ENCODE measurements at places on chromosomes 3 and 15.

GRCh38 chr3:81788044-81788443 is 26.6 kb upstream of the GBE1 start:
- DNase-seq: no peak

DNA sequence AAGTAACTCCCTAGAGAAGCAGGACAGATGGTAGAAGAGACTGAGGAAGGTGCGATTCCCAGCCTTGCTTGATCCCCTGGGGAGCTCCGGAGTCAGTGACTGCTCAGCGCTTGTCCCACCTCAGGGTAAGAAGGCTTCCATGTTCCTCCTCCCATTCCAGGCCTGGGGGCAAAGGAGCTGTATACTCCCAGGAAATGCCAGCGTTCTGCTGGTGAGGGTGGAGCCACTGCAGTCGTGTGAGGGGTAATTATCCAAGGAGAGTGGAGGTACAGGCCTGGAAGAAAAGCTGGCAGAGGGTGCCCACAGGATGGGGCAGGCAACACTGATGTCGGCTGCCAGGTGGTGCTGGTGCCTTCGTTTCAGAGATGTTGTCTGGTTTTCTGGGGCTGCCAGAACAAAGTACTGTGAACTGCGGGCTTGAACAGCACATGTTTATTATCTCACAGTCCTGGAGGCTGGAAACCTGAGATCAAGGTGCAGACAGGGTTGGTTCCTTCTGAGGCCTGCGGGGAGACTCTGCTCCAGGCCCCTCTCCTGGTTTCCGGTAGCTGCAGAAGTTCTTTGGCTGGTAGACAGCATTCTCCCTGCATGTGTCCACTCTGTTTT is 12.1 kb upstream of the APBA2 start:
- peak; percentile 20 for DNase-seq

DNA sequence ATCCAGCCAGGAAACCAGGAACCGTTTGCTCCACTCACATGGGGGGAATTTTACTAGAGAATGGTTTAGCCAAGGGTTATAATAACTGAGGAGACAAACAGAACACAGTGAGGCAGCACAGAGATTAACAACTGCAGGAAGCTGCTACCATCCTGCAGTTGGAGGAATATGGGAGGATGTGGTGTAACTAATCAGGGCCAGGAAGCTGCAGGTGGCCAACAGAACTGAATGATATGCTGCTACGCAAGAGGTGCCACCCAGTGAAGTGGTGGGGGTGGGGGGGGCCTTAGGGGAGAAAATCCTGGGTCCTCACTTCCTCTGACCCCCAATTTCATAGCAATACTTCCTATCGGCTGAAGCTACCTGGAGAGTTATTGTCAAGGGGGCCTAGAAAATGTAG is 306.4 kb upstream of the STT3B start:
- no peak for DNase-seq

DNA sequence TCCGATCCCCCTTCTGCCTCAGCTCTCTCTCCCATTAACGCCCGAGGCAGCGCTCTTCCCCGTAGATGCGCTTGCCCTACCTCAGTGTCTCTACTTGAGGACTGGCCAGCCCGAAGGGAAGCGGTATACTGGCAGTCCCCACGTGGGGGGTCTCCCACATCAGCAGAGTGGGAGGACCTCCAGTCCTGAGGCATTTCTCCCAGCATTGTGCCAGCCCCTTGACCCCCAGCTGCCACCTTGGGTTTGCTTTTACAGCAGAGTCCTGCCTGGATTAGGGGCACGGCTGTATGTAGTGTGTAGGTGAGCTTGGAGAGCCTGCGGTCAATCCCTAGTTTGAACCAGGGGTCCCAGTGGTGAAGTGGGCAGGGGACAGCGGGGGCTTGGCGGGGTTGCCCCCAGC is 767 bp downstream of the SEMA3F start:
- DNase-seq: peak; percentile 30

DNA sequence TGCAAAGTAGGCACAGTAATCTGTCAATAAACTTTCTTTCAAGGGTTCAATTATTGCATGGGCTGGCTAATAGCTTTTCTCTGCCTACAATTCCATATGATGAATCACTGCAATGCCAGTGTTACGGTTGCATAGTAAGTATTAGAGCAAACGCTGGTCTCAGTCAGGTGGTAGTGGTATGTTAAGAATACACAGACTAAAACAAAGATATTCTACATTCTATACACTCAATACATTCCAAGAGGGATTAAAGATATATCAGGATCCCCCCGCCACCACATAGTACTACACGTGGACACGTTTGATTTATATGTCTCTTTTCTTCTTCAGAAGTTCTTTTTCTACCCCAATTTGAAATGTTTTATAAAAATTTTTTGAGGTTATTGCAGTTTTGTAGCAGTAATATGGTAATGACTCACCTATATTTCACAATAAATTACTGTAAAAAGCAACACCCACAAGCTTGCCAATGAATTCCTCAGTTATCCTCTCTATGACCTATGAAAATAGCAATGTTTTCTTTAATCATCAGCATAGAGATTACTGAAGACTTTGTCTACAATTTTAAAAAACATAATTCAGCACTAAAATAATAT is 68.2 kb downstream of the CD200R1L start:
- DNase-seq: no peak

DNA sequence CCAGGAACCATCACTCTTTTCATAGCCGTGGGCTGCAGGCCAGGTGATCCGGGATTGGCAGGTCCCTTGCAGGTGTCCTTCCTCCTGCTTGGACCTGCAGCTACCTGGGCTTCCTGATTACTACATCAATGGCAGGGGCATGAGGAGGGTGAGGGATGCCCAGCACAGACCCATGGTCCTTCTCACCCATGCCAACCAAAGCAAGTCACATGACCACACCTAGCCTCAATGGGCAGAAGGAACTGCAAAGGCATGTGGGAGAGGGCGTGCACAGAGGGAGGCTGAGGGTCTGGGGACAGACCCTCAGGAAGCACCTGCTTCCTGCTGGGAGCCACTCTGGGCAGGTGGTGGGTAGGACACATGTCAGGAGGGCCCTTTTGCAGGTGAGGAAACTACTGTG is 105.2 kb downstream of the NUP210 start:
- DNase-seq: no peak

DNA sequence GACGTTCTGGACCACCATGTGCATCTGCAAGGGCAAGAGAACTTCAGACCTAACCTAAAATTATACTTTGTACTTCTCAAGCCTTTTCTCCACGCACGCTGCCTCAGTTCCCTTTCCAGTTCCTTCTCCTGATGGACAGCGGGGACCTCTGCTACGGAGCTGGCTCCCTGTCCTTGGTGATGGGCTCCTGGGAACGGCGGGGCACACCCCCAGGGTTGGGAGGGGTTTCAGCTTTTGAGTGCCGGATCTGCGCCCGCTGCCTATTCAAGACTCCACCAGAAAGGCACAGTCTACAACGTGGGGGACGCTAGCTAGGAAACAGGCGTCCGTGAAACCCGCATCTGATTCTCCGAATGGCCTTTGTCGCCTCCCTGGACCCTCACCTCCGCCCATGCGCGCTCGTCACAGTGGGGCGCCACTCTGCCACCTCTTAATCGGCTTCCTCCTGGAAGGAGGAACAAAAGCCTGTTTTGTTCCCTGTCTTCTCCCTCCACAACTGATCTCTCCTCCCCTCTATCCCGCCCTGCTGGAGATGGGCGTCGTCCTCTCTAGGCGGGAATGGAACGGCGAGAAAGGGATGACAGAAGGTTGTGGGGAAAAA is 2.2 kb downstream of the GPR149 start:
- DNase-seq: peak; percentile 72

- DNase-seq: peak; percentile 79
Measured at GRCh38 chr15:90219421-90220141, 14.2 kb downstream of the CIB1 start.

DNA sequence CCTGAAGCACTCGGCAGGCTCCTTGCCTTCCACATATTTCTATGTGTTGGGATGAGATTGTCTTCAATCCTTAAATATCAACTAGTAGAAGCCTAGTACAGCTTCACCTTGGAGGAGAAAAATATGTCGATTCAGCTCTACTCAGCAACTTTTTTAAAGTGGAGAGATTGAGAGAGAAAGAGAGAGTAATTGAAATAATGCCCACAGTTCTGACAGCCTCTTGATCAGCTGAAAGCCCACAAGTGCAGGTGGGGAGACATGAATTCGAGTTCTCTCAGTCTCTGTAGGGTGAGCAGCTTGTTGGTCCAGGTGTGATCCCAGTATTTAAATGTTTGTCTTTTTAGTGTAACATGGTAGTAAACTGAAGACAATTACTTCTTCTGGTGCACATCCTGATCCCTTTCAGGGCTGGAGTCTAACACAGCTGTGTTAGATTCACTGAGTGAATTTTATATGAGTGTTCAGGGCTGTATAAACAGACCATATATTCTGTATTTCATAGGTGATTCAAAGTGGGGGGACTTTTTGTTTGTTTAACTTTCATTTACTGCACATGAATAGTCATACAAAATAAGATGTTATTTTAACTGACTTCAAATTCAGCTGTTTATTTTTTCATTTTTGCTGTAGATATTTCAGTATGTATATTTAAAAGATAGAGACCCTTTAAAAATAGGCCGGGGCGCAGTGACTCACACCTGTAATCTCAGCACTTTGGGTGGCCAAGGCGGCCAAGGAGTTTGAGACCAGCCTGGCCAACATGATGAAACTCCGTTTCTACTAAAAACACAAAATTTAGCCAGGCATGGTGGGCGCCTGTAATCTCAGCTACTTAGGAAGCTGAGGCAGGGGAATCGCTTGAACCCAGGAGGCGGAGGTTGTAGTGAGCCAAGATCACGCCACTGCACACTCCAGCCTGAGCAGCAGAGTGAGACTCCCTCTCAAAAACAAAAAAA is 64.0 kb downstream of the ST6GAL1 start:
- no peak for DNase-seq

- DNase-seq: no peak
Measured at GRCh38 chr15:87755226-87755625, 501.3 kb downstream of the NTRK3 start.

- peak; percentile 99 for DNase-seq
Measured at GRCh38 chr3:196503196-196504076, at the start of gene RNF168. RNF168 (minus strand) TSS chr3:196503768; CDS start chr3:196503173, 595 bp downstream.

DNA sequence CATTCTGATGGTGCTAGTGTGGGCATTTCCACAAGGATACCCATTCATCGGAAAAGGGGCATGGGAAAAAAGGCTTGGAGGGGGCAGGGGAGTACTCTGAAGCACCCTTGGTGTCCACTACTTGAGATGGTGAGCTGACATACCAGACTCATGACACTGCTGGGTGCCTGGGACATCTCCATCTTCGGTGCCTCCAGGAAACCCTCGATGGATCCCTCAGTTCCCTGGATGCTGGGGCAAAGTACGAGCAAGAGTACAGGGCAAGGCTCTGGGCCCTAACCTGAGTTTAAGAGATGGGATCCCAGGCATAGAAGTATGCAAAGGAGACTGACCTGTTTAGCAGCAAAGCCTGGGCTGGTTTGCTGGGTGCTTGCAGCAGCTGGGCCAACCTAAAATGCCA is 5.2 kb upstream of the IP6K1 start:
- DNase-seq: no peak

GRCh38 chr3:53248161-53248560 is 7.7 kb downstream of the TKT start:
- DNase-seq: no peak

- no peak for DNase-seq
Measured at GRCh38 chr3:45473841-45474240, 85.5 kb downstream of the LARS2 start.

GRCh38 chr3:65548848-65549625 is 489.7 kb downstream of the MAGI1 start:
- no peak for DNase-seq

- DNase-seq: no peak
Measured at GRCh38 chr3:71226565-71227269, 356.8 kb downstream of the FOXP1 start.

- no peak for DNase-seq
Measured at GRCh38 chr3:46399098-46399497, 7.8 kb downstream of the CCR5AS start.

GRCh38 chr15:72229076-72229946 is 1.7 kb downstream of the PKM start:
- DNase-seq: peak; percentile 57

DNA sequence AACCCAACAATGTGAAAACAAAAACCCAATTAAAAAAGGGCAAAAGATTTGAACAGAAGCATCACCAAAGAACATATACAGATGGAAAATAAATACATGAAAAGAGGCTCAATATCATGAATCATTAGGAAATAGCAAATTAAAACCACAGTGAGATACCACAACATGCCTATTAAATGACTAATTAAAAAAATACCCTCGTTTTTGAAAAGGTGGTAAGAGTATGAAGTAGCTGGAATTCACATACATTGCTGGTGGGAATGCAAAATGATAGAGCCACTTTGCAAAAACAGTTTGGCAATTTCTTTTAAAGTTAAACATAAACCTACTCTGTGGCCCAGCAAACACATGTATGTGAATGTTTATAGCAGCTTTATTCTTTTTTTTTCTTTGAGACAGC is 75.8 kb downstream of the B3GNT5 start:
- no peak for DNase-seq

GRCh38 chr3:46122091-46122490 is 86.0 kb downstream of the CCR1 start:
- no peak for DNase-seq

GRCh38 chr3:192183109-192183508 is 544.2 kb downstream of the FGF12 start:
- DNase-seq: no peak

All from NCI-H82 (cell line).